ENCODE measurements at places on chromosomes 1 and 21. TPM values are rescaled to one million over a fixed set of nuclear protein-coding genes. Genes with fewer than 3 reads are reported as not detected.
A peak's percentile ranks its signal among the peaks of the same experiment; 100 is the strongest.

DNA sequence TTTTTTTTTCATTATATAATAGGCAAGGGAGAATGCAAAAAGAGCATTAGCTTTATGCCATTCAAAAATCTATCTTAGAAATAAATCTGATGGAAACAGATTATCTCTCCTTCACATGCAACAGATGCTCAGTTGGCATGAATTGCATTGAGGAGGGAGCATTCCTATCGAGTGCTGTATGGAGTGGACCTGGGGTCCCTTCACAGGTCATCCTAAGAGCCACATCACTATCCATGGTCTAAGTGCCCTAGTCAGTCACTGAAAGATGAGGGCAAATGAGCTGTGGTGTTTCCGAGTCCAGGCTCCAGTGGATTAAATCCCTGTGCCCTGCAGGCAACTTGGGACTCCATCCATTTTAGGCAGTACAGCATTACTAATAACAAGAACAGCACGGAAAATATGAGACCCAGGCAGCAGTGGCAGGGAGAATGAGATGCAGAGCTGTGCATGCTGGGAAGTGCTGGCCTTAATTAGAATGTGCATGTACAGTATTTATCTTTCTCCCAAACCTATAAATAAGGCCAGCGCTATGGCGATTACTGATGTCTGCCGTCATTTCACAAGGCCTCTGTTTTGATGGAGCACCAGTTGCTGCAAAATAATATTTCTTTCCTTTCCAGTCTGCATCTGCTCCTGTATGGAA, 512.3 kb upstream of the PLXNA2 start:
- no peak for DNase-seq

CACNA1S gene
- not detected for total RNA-seq

PLA2G5 gene
- total RNA-seq = not detected

- DNase-seq = peak; percentile 96
Measured at GRCh38 chr1:178238722-178239510, 145.0 kb downstream of the RASAL2 start.

- peak; percentile 61 for DNase-seq
Measured at GRCh38 chr1:202274611-202275010, 67.1 kb downstream of the UBE2T start.

A3GALT2 gene
- total RNA-seq = not detected

GRCh38 chr1:232428786-232429530, 201.0 kb downstream of the SIPA1L2 start:
- peak; percentile 49 for DNase-seq

DNA sequence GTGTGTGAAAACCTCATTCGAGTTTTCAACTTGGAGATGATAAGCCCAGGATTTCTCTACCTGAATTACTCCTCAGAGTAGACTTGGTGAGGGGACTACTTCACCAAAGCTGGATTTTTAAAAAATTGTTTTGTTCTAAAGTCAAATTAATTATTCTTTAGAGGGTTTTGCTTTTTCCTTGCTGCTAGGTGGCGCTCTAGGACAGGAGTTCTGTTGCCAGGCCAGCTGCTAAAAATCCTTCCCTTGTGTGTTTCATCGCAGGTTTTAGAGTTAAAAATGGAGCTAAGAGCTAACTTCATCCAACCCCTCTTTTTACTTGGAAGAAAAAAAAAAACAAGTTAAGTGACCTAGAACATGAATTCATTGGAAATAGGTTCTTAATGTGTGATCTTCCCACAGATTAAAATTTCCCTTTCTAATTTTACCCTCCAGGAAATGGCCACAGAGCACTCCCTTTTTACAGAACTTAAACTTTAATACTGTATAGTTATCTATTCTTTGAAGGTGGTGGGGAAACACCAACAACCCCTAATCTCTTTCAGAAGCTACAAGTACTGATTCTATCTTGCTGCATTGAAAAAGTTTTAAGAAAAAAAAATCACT, 36.7 kb upstream of the FAM163A start:
- peak; percentile 70 for DNase-seq

GRCh38 chr1:233509526-233509925, 104.4 kb upstream of the KCNK1 start:
- no peak for DNase-seq

NCAM2 gene
- 1.0 TPM for total RNA-seq

DNA sequence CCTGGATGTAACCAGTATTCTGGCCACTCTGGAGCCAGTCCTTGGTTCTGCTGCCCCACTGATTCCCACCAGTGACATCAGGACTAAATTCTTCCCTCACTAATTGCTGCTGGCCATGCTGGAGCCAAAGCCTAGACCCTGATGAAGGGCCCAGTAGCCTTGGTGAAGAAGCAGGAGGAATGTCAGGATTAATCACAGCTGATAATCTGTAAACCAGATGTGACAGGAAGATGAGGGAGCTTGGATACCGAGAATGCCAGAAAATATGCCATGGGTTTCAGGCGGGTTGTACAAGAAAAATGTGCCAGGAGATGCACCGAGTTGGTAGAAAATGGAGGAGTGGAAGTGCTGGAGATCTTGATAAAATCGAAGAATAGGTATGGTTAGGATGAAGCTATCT, 119.0 kb upstream of the PPP2R5A start:
- no peak for DNase-seq

CLCA2 gene
- total RNA-seq = 0.51 TPM

DNA sequence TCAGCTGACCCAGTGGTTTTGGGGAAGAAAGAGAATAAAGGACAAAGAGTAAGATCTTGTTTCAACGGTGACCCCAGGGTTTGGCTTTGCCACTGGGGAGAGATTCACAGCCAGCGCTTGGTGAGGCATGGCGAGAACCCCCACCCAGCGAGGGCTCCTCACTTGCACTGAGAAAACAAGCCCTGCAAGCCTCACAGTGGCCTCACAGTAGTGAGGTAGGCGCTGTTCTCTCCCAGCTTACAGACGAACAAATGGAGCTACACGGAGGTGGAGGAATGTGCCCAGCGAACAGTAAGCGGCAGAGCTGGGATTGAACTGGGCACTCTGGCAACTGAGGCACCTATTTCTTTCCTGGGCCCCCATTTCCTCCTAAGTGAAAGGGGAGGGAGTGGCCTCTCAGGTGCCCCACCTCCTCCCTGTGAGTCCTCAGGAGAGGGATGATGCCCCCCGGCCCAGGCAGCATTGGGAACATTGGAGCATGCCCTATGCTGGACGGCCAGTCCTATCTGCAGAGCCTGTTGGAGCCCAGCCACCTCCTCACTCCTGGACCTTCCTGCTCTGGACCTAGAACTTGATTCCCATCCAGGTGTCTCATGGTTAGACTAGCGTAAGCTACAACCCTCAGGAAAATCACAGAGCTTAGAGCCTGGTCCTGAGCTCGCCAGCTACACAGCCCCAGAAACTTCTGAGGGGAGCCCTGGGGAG, 73.4 kb upstream of the EDN2 start:
- DNase-seq = no peak

HTR6 gene
- not detected for total RNA-seq

GRCh38 chr1:20521960-20522861, 14.3 kb upstream of the MUL1 start:
- DNase-seq = peak; percentile 85

GRCh38 chr1:16013220-16013907, 4.5 kb downstream of the HSPB7 start:
- peak; percentile 86 for DNase-seq

GRCh38 chr21:35511696-35512162, 462.6 kb upstream of the RUNX1 start:
- DNase-seq = peak; percentile 69

GOLT1A gene
- not detected for total RNA-seq

C1QTNF12 gene
- 0.38 TPM for total RNA-seq

- DNase-seq = no peak
Measured at GRCh38 chr1:212902054-212902453, 44.0 kb downstream of the FLVCR1 start.

DNA sequence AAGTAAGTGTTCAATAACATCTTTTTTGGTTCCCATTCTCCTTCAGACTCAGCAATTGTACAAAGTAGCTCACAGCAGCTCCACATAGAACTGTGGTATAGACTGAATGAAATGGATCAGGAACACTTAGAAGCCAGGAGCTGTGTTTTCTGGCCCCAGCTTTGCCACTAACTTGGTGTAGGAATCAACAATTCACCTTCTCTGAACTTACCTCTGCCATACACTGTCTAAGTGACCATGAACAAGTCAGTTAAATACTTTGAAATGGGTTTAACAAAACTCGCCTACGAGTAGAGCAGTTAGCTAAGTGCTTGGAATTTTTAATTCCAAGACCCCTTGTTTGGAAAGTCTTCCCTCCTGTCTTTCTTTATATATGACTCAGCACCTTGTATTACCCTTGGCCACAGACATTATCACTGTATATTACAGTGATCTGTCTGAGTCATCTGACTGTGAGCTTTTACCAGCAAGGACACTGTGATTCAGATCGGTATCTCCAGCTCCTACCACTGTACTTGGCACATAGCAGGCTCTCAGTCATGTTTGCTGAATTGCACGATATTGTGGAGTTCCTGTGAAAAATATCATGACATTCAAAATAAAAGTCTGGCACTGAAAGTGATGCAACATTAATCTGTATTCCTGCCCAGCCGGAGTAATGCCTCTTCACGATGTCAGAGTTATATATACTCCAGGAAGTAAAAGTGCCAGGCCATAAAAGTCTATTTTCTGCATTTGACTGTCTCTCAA, 101.7 kb upstream of the BEND5 start:
- DNase-seq = peak; percentile 97

- peak; percentile 81 for DNase-seq
Measured at GRCh38 chr1:171742577-171742922, 685 bp upstream of the VAMP4 start.
